Tibial nerve (tissue), 4 donors: ENCODE measurements at places on chromosomes 7 and 10. TPM values are rescaled to one million over a fixed set of nuclear protein-coding genes. Genes with fewer than 3 reads are reported as not detected.

FAM25A gene
- not detected for total RNA-seq

EBLN1 gene
- total RNA-seq: not detected

SPDYE6 gene
- total RNA-seq: not detected

NAT16 gene
- total RNA-seq: not detected

LEP gene
- total RNA-seq: 26.7 TPM

PSMG3 gene
- 39.9 TPM for total RNA-seq

TCERG1L gene
- total RNA-seq: 0.42 TPM

GRID2IP gene
- total RNA-seq: not detected

ZWINT gene
- not detected for total RNA-seq

CDK14 gene
- total RNA-seq: 26.8 TPM

GATAD1 gene
- total RNA-seq: 56.1 TPM
